ENCODE measurements at places on chromosomes 3 and 15.
A peak's percentile ranks its signal among the peaks of the same experiment; 100 is the strongest.

DNA sequence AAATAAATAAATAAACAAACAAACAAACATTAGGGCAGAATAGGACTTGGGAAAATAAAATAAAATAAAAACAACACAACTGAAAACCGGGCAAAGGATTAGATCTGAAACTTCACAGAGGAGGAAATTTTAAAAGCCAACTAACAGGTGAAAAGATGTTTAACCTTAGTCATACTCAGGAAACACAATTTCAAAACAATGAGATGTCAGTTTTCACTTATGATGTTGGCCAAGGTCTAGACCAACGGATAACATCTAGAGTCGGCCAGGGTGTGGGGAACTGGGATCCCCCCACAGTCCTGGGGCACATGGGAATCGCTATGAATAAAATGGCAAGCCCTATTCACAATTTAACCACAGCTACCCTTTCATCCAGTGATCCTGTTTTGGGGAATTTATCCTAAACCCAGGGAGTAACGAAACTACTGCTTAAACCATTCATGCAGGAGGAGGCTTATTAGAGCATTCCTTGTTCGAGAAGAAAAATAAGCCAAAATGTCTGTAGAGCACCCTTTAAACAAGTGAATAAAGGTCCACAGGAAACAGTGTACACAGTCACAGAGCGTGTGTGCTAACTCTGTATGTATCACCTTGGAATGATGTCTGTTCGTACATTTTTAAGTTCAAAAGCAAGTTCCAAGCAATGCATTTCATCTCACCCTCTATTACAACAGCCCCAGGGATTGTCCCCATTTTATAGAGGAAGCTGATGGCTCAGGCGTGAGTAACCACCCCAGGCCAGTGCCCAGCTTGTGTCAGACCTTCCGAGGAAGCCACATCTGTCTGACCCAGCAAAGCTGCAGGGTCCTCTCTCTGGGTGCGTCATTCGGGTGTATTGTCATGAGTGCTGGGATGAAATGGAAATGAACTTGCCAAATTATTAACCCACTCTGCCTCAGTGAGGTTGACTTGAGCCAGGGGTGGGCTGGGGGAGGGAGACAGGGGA is 6.3 kb upstream of the ANPEP start:
- no peak for DNase-seq

GRCh38 chr3:171752329-171752728 is 58.0 kb downstream of the PLD1 start:
- no peak for DNase-seq

- DNase-seq: no peak
Observed at GRCh38 chr3:157104928-157105652, 54.9 kb downstream of the CCNL1 start.

DNA sequence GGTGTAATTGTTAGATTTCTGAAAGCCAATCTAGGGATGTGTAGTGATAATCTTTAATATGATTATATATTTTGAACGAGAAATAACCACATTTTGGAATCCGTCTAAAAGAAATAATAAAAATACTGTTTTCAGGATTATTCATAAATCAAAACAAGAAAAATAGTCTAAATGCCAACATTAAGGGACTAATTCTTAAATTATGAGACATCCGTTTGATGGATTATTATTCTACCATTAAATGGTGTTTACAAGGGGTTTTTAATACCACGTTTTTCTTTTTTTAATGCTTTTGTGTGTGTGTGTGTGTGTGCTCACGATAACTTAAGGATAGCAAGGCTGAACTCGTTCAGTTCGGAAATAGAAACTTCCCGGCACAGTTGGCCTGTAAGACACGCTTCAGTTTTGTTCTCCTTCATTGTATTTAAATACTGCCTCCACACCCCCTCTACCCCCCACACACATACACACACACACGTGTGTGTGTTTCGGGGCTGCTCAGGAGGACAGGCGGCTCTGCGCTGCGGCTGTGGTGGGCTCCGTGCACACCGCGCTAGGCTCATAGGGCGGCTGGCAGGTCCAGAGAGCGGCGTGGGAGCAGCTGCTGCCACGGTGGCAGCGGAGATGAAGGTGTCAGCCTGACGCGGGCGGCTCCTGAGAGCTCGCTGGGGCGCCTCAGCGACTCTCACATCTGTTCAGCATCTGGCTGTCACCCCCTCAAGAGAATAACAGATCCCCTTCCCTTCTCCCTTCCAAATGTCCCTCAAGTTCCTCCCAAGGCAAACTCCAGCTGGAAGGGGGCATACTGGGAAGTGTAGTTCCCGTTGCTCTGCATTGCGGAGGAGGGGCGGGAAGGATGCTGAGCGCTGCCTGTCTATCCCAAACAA is 23.0 kb upstream of the ANP32A start:
- no peak for DNase-seq

DNA sequence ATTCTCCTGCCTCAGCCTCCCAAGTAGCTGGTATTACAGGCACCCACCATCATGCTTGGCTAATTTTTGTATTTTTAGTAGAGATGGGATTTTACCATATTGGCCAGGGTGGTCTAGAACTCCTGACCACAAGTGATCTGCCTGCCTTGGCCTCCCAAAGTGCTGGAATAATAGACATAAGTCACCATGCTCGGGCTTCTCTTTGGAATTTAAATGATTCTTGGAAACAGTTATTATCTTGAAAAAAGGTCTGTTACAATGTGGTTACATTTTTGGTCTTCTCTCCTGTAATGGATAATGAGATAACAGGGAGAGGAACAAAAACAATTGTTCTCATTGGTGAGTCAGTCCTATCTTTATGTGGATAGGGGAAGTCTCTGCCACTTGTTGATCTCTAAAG is 59.8 kb upstream of the AADACL2 start:
- DNase-seq: no peak

- peak; percentile 45 for DNase-seq
Observed at GRCh38 chr15:101250341-101250831, 1.5 kb downstream of the CHSY1 start.

DNA sequence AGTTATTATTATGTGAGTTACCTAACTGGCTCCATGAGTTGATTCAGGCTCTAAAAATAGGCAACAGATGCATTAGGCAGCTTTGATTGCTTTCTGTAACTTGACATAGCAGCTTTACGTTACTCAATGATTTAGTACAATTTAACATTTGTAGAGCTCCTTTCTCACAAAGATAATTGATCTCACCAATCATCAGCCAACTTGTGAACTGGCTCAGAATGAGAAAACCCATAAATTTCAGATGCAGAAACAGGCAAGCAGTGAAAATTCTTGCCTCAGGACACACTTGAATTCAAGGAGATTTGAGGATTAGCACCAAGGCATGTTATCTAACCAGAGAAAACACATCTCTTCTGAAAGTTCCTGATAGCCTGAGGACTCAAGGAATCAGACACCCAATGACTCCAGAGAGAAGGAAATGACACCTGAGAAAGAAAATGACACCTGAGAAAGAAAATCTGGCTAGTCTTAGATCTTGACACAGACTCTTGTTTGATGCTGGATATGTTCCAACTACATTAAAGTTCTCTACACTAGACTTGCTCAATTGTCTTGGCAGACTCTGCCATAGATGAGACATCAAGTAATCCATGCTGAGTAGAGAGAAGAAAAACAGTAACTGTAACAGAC is 315.1 kb upstream of the CBLB start:
- no peak for DNase-seq

- DNase-seq: no peak
Observed at GRCh38 chr3:158841387-158841786, 39.5 kb downstream of the MFSD1 start.

GRCh38 chr3:136567599-136568188 is 184.5 kb downstream of the STAG1 start:
- DNase-seq: no peak

DNA sequence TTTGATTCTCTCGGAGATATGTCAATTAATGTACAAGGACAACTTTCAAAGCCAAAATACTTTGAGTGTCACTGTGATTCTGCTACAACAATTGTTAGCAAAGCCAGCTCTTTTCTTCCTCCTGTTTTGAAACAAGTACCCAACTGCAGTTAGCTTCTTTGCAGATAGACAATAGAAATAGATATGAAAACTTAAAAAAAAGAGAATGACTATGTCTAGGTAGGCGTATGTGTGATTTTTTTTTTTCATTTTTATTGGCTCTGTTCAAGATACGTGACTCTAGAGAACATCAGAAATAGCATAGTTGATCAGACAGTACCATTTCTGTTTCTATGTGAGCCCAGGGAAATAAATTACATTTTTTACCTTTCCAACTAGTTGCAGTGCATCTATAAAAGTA is 142.9 kb upstream of the CNTN4 start:
- DNase-seq: no peak

- no peak for DNase-seq
Observed at GRCh38 chr3:84991422-84991900, 32.7 kb downstream of the CADM2 start.

DNA sequence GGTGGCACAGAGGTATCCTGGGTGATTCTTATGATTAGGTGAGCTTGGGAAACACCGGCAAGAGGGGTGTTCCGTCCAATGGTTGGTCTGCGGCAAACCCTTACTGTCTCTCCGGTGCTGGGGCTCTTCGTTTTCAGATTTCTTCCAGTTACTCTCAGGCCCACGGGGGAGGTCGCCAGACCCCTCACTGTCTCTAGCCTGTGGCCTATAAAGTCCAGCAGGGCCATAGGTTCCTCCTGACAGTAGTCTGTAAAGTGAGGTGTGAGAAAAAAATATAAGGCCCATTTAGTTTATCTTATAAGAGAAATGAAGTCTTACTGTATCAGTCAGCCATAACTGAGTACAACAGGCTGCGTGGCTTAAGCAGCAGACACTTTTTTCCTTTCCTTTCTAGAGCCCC is 1.4 kb downstream of the ESYT3 start:
- no peak for DNase-seq

DNA sequence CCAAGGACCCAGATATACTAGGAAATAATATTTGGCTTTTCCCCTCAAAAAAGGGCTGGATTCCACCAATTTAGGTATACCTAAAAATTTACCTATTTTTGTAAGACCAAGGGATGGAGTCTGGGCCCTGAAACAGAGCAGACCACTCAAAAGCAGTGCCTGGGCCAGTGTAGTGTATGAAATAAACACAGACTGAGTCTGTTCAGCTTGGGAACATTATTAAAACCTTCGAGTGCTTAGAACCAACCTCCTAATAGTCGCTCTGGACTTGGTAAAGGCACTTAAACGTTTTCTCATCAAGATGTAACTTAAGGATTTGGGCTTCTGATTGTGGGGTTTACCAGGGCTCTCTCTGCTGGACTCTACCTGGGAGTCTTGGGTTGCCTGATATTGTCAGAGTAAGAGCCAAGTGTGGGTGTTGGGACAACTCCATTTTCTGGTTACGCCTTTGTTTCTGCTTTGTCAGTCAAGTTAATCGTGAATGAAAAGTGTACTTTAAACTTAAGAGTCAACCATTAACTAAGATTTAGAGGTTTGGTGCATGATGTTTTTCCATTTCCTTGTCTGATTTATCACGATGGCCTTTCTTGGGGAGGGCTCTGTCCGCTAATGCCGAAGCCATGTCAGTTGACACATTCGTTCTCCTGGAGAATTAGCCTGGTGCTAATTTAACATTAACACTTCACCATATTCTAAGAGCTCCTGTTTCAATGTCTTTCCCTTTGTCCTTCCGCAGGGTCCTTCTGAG is 221.0 kb upstream of the TPM1 start:
- DNase-seq: peak; percentile 83

GRCh38 chr3:105448338-105448982 is 81.8 kb downstream of the ALCAM start:
- no peak for DNase-seq

GRCh38 chr3:86790884-86791549 is 199.9 kb downstream of the VGLL3 start:
- DNase-seq: no peak

DNA sequence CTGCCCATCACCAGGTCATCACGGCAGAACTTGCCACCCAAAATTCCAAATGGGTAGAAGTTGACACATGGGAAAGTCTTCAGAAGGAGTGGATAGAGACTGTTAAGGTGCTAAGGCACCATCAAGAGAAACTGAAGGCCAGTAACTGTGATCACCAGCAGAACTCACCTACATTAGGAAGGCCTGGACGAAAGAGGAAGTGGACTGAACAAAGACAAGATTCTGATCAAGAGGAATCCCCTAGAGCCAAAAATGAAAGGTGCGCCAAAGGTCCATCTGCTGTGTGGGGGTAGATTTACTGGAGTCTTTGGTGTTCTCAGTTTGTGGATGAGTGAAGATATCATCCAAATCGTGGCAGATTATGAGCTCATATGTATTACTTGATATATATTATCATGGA is 46.3 kb upstream of the P3H2 start:
- DNase-seq: no peak

GRCh38 chr3:36303286-36303685 is 77.0 kb upstream of the STAC start:
- DNase-seq: no peak

DNA sequence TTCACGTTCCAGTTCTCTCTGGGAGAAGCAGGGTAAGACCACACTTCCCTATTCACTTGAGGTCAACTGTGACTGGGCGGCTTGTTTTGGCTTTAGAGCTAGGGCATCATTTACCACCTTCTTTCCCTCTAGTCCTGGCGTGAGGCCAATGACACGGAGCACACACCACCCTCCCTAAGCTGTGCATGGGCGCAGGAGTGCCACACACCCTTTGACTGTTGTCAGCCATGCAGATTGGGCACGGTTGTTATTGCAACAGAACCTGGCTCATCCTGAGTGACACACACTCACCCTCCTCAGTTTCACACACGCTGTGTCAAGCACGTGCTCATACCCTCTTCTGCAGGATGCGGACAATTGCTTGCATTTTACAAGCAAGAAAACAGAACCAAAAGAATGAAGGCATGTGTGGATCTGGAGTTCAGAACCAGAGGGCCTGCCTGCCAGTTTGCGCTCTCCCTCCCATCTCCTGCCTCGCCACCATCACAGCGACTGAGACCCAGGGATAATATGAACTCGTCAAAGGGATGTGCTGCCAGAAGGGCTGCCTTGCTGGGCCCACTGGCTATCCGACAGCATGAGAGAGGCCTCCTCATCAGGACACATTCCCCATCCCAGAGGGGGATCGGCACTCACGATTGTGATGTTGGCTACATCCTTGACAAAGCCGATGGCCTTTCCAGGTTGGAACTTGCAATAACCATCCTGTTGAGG is 17.6 kb downstream of the CTSH start:
- no peak for DNase-seq

DNA sequence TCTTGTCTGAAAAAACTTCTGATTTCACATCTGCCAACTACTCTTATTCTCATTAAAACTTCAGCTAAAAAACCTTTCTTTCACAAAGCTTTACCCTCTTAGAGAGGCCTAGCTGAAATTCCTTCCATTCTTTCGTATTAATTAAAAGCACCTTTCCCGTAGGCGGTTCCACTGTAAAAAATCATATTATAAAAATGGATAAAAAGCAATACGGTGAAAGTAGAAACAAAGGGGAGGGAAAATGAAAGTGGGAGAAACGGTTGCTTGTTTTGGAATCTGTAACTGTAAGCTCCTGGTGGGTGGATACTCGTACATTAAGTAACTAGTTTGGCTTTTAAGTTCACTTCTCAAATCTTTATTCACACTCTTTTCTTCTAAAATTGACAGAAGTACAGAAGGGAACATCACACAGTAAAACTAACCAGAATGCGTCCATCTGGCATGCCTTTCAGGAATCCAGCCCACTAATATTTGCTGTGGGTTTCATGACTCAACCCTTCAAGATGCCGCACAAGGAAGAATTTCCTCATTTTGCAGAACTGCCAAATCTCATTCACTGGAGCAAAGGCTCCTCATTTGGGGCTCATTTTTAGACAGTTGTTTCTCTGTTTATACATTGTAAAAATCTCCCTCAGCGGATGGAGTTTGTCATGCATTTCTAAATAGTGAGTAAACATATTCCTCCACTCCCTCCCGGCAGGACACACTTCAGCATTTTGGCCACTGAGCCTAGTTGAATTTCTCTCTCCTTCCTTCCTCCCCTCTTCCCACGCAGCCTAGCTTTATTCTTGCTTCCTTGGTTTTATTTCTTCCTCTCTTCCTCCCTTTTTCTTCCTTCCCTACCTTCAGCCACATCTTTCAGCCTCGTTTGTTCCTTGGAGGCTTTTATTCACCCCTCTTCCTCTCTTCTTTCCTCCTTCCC is 419.5 kb upstream of the NAALADL2 start:
- peak; percentile 77 for DNase-seq
